Cardiac muscle cell (in vitro differentiated cells and primary cell): ENCODE measurements at places on chromosomes 1 and 21.
A peak's percentile ranks its signal among the peaks of the same experiment; 100 is the strongest.

DNA sequence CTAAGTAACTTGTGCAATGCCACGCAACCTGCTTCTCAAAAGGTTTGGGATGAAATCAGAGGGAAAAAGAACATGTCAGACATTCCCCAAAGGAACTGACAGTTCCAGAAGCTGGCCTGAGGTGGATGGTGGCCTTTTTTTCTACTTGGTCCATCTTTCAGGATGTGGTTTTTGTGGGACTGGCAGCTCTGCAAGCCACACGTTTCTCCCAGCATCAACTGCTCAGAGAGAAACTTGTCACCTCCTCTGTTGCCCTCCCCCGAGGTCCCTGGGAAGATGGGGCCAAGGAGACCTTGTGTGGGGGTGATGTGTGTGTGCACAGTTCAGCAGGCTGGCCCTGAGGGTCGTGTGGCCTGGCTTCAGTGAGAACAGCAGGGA, 2.5 kb upstream of the DHRS3 start:
- no peaks in the 10 kb centered on the region for H3K36me3 ChIP-seq
- no peak for DNase-seq
- H3K4me3 ChIP-seq = no peak overlapping the region

- no peak overlapping the region for H3K4me3 ChIP-seq
- no peak overlapping the region for H3K27ac ChIP-seq
- DNase-seq = no peak
- no peaks in the 10 kb centered on the region for H3K36me3 ChIP-seq
- no peaks in the 10 kb centered on the region for H3K27me3 ChIP-seq
- H3K4me1 ChIP-seq = peaks cover 24% of the 10 kb centered on the region
These were observed 111.5 kb downstream of the ENAH start for GRCh38 chr1:225541383-225541782.

DNA sequence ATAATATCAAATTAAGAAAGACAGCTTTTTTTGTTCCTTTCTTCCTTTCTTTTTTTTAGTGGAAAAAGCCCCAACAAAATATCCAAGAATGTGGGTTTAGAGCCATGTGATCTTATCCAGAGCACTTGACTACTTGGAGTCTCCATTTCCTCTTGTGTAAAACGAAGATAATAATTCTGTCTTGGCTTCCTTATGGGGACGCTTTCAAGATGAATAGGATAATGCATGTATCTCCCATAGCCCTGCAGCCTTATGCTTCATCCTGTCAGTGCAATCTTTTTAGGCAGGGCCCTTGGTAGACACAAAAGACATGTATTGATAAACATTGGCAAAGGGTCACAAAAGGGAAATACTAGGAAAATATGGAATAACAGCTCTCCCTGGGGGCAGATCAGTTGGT, 34.8 kb downstream of the ZBTB18 start:
- no peak for DNase-seq
- no peak overlapping the region for H3K4me3 ChIP-seq

DNA sequence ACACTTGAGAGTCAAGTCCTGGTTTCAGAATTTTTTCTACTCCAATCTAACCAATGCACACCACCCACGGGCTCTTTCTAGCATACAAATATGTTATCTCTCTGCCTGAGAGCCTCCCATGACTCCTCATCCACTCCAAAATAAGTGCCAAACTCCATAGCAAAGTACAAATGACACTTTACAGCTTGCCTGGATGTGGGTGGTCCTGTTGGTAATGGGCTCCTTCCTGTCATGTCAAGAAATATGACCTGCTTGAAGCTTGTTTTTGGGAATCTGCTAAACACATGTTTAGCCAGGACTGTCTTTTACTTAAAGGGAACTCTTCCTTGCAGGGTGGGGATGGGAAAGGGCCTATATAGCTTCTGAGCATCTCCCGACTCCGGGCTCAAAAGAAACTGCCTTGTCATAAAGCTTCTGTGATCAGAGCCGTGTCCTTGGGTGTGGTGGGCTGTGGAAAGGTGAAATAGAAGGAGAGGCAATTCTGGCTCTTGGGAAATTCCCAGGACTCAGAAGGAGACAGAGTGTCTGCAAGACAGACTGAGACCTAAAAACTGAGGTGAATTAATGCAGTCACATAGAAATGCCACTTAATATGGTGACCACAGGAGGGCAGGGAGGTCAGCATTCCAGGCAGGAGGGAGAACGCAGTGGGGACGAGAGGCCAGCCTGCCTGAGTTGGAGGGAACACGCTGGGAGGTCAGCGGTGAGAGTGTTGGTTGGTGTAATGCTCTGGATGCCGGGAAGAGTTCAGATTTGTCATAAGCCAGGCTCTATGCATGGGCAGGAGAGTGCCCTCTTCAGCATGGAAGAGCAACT, 6.1 kb upstream of the IGFN1 start:
- peaks cover 12% of the 10 kb centered on the region for H3K4me1 ChIP-seq
- peaks cover 42% of the 10 kb centered on the region for H3K27me3 ChIP-seq
- no peak overlapping the region for H3K4me3 ChIP-seq
- H3K27ac ChIP-seq = no peak overlapping the region
- DNase-seq = peak; percentile 81

DNA sequence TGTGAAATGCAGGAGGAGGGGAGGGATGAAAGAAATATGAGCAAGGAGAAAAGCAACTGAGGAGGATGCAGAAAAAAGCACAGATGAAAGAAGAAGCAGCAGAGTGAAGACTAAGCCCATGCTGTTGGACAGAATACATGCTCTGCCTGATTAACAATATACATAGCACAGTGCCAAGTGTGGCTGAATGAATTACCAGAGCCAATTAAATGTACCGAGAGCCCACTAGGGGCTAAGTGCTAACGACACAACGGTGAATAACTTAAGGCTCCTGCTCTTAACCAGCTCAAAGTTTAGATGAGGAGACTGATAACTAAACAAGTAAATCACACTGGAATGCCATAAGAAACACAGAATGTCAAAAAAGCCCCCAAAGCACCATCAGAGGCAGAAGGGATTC, 15.6 kb downstream of the CADM3 start:
- H3K36me3 ChIP-seq = no peaks in the 10 kb centered on the region
- no peak overlapping the region for H3K27ac ChIP-seq
- no peak overlapping the region for H3K4me3 ChIP-seq
- no peak for DNase-seq
- H3K4me1 ChIP-seq = no peaks in the 10 kb centered on the region

- peaks cover 21% of the 10 kb centered on the region for H3K36me3 ChIP-seq
- H3K4me1 ChIP-seq = peaks cover 37% of the 10 kb centered on the region
- no peaks in the 10 kb centered on the region for H3K27me3 ChIP-seq
- peak; percentile 94 for DNase-seq
- H3K4me3 ChIP-seq = no peak overlapping the region
- H3K27ac ChIP-seq = peak overlapping the region; percentile 98
These were observed 3.5 kb upstream of the PIGV start for GRCh38 chr1:26784023-26784871.

DNA sequence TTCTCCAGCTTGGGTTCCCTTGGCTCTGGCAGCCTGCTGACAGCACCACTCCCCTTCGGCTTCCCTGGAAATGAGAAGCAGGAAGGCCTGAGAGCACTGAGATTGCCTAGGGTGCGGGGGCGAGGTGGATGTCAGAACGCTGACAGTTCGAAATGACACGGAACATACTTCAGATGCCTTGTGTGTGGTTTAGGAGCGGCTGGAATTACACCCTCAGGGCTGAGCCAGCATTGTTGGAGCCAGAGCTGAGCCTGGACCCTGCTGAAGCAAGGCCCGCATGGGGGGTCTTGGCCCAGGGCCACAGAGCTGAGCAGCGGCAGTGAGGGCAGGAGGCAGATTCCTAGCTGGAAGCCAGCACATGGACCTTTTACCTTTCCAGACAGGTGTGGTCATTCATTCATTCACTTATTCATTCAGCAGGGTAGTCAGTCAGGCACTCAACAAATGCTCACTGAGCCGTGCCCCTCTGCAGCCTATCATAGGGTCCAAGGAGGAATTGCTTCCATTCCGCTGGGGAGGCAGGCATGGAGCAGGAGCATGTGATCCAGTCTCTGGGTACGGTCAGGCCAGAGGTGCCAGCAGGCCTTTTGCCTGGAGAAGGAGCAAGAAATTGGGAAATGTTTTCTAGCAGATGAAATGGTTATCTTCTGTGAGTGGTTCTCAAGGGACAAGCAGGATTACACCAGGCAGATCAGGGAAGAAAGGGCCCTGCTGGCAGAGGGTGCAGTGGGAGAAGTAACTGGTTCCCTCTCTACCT, 6.6 kb upstream of the FOXE3 start:
- no peak overlapping the region for H3K4me3 ChIP-seq
- no peaks in the 10 kb centered on the region for H3K36me3 ChIP-seq
- DNase-seq = peak; percentile 90
- H3K4me1 ChIP-seq = no peaks in the 10 kb centered on the region

- no peaks in the 10 kb centered on the region for H3K36me3 ChIP-seq
- H3K4me1 ChIP-seq = no peaks in the 10 kb centered on the region
- H3K4me3 ChIP-seq = no peak overlapping the region
- H3K27ac ChIP-seq = no peak overlapping the region
These were observed 6.7 kb downstream of the OR2T11 start for GRCh38 chr1:248627971-248628844.

DNA sequence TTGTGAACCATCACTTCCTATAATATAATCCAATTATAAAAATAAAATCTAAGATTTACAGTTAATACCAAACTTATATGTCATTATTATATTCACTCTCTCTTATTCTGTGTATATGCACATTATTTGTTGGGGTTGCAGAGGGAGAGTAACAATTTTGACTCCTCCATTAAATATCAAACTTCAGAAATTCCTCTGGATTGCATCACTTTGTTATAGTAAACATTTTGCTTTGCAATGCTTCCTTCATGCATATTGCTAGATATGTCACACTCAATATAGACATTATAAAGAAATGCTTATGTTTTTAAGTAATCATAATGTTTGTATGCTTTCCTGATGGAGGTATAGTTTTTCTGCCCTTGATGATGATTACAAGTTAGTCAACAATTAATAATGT, 999.0 kb upstream of the ADGRL2 start:
- no peaks in the 10 kb centered on the region for H3K36me3 ChIP-seq
- no peaks in the 10 kb centered on the region for H3K4me1 ChIP-seq
- H3K27me3 ChIP-seq = no peaks in the 10 kb centered on the region
- H3K4me3 ChIP-seq = no peak overlapping the region
- no peak for DNase-seq

DNA sequence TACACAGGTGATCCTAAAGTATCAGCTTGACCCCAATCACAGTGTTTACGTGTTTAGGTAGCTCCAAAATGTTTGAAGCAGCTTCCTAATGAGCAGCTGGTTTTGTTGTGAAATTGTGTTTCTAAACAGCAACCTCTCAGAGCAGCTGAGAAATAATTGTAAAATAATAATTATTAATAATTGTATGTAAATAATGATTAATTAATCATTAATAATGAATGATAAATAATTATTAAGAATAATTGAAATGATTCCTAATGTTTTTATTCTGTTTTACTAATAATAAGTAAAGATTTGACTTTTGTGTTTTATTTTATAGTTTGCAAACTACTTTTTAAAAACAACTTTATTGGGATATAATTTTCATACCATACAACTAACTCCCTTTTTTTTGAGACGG, 182.2 kb downstream of the URB2 start:
- no peak overlapping the region for H3K27ac ChIP-seq
- DNase-seq = no peak
- H3K36me3 ChIP-seq = no peaks in the 10 kb centered on the region
- no peak overlapping the region for H3K4me3 ChIP-seq
- H3K27me3 ChIP-seq = no peaks in the 10 kb centered on the region

- H3K27ac ChIP-seq = no peak overlapping the region
- no peak overlapping the region for H3K4me3 ChIP-seq
- DNase-seq = no peak
These were observed 29.4 kb upstream of the CSF3R start for GRCh38 chr1:36511804-36512798.

DNA sequence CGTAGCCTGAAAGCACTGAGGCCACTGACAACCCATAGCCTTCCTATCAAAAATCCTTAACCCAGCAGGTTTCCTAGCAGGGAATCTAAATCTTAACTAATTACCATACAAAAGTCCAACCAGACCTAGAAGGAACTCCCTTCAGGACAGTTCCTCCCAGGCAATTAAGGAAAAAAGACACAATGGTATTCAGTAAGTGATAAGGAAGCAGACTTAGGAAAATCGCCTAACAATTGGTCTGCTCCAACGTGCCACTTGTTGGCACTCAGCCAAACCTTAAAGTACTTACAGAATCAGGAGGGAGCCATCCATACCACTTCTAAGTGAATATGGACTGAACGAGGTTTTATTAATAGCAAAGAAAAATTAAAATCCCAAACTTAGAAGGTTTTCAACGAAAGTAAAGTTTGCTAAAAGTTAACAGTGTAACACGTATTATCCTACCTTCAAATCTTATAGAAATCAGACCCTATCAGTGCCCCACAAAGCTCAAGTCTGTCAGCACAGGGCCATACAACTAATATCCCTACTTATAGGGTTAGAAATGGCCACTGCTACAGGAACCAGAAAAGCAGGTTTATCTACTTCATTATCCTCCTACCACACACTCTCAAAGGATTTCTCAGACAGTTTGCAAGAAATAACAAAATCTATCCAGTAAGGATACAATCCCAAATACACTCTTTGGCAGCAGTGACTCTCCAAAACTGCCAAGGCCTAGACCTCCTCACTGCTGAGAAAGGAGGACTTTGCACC, 29.0 kb downstream of the SPATA6 start:
- H3K36me3 ChIP-seq = no peaks in the 10 kb centered on the region
- H3K4me1 ChIP-seq = no peaks in the 10 kb centered on the region
- no peak overlapping the region for H3K4me3 ChIP-seq
- no peaks in the 10 kb centered on the region for H3K27me3 ChIP-seq
- H3K27ac ChIP-seq = no peak overlapping the region

DNA sequence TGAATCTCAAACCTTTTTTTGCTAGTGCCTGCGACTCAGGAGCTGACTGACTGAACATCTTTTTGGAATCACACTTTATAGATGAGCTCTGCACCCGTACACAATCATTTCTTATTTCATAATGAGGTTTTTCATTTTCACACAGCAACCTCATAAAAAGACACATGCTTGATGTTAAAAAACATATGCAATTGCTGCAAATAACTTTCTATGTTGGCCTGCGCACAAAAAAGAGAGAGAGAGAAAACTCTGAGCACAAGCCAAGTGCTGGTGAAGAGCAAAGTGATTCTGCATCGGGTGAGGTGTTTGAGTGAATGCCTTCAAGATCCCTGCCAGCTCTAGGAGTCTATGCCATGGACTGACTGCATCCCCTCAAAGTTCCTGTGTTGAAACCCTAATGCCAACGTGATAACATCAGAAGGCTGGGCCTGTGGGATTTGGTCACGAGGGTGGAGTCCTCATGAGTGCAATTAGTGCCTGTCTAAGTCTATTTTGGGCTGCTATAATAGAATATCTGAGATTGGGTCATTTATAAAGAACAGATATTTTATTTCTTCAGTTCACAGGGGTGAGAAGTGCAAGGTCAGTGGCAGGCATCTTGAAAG, 36.6 kb downstream of the C1orf87 start:
- DNase-seq = no peak
- H3K4me3 ChIP-seq = no peak overlapping the region
- H3K36me3 ChIP-seq = no peaks in the 10 kb centered on the region
- no peak overlapping the region for H3K27ac ChIP-seq
- no peaks in the 10 kb centered on the region for H3K27me3 ChIP-seq

GRCh38 chr1:205285381-205286101, 36.0 kb downstream of the NUAK2 start:
- peak; percentile 53 for DNase-seq
- peaks cover 16% of the 10 kb centered on the region for H3K4me1 ChIP-seq
- peak overlapping the region; percentile 6 for H3K27ac ChIP-seq
- H3K4me3 ChIP-seq = no peak overlapping the region
- H3K36me3 ChIP-seq = no peaks in the 10 kb centered on the region
- H3K27me3 ChIP-seq = no peaks in the 10 kb centered on the region

- no peak overlapping the region for H3K4me3 ChIP-seq
- no peak overlapping the region for H3K27ac ChIP-seq
- peaks cover 7% of the 10 kb centered on the region for H3K4me1 ChIP-seq
- H3K27me3 ChIP-seq = no peaks in the 10 kb centered on the region
- DNase-seq = peak; percentile 46
- no peaks in the 10 kb centered on the region for H3K36me3 ChIP-seq
These were observed 183.9 kb upstream of the SGIP1 start for GRCh38 chr1:66350001-66350547.
